ENCODE measurements at places on chromosomes 2 and 18. TPM values are rescaled to one million over a fixed set of nuclear protein-coding genes. Genes with fewer than 3 reads are reported as not detected.

The CD226 gene
- total RNA-seq: 0.07 TPM

The SMAD2 gene
- total RNA-seq: 120 TPM

The PROM2 gene
- total RNA-seq: 1.2 TPM

The SULT1C3 gene
- not detected for total RNA-seq

The COLEC12 gene
- total RNA-seq: 11.6 TPM

The LONRF2 gene
- 0.62 TPM for total RNA-seq

The C2orf78 gene
- total RNA-seq: not detected

The KCNK3 gene
- 2.3 TPM for total RNA-seq

The MREG gene
- total RNA-seq: 5.3 TPM

The VWC2L gene
- not detected for total RNA-seq

The TCF7L1 gene
- 30.8 TPM for total RNA-seq

The DPYSL5 gene
- 1.2 TPM for total RNA-seq

The DNAJC5G gene
- total RNA-seq: not detected

The PLEKHB2 gene
- total RNA-seq: 100 TPM

The FAM237A gene
- total RNA-seq: not detected

The CFAP210 gene
- total RNA-seq: not detected

The ZBTB7C gene
- total RNA-seq: 1.4 TPM

The KCNG2 gene
- total RNA-seq: 0.16 TPM

The IL1A gene
- total RNA-seq: 0.43 TPM

The ARHGAP15 gene
- total RNA-seq: not detected

The EGR4 gene
- total RNA-seq: not detected

The KIAA2012 gene
- total RNA-seq: not detected

The PSTPIP2 gene
- total RNA-seq: 9.1 TPM

The SIGLEC15 gene
- 0.19 TPM for total RNA-seq

The DSG4 gene
- not detected for total RNA-seq

The MTCL1 gene
- 48.6 TPM for total RNA-seq

The MC5R gene
- total RNA-seq: 0.26 TPM

The PLEK gene
- total RNA-seq: not detected

The NEU4 gene
- 0.22 TPM for total RNA-seq

The NOSTRIN gene
- total RNA-seq: not detected

The ITPRIPL1 gene
- 0.10 TPM for total RNA-seq

The REG3A gene
- not detected for total RNA-seq

The POTEF gene
- 2.3 TPM for total RNA-seq

The SCN9A gene
- 7.8 TPM for total RNA-seq

The SLC23A3 gene
- total RNA-seq: 1.2 TPM

The VWA3B gene
- not detected for total RNA-seq

The NYAP2 gene
- 0.19 TPM for total RNA-seq

The IL36G gene
- total RNA-seq: not detected

The GNAL gene
- 3.6 TPM for total RNA-seq

The SDC1 gene
- 74.3 TPM for total RNA-seq

The LOXHD1 gene
- total RNA-seq: not detected

The SIX2 gene
- 7.4 TPM for total RNA-seq

The HOXD13 gene
- total RNA-seq: not detected

The ELOA2 gene
- total RNA-seq: not detected

The LYPD6B gene
- total RNA-seq: 1.1 TPM

The DCDC2C gene
- not detected for total RNA-seq

The ASAP2 gene
- 47.2 TPM for total RNA-seq

The NTSR2 gene
- not detected for total RNA-seq

The CRACDL gene
- total RNA-seq: 5.7 TPM

The CD302 gene
- 0.41 TPM for total RNA-seq

The PHOSPHO2 gene
- total RNA-seq: 3.0 TPM

The OTOF gene
- not detected for total RNA-seq

The RAB17 gene
- 1.4 TPM for total RNA-seq

The KIF1A gene
- 20.3 TPM for total RNA-seq

The NPPC gene
- 0.66 TPM for total RNA-seq

The ZSWIM2 gene
- not detected for total RNA-seq

The UPP2 gene
- not detected for total RNA-seq

The FBXO41 gene
- total RNA-seq: 10.9 TPM
